ENCODE measurements at places on chromosomes 1 and 21.

DNA sequence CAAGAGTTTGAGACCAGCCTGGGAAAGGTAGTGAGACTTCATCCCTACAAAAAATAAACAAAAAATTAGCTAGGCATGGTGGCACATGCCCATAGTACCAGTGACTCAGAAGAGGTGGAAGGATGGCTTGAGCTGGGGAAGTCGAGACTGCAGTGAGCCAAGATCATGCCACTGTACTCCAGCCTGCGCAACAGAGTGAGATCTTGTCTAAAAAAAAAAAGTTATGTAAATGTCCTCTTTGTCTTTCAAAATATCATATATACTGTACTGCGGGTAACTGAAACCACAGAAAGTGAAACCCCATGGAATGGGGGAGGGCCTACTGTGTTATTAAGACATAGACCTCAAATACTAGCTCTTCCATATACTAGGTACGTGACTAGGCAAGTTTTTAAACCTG lies 20.8 kb downstream of the ACADM start:
- no peak for DNase-seq

- DNase-seq = no peak
Measured at GRCh38 chr1:221698579-221699349, 43.1 kb downstream of the DUSP10 start.

GRCh38 chr1:65255035-65255655 lies 54.2 kb upstream of the DNAJC6 start:
- no peak for DNase-seq

DNA sequence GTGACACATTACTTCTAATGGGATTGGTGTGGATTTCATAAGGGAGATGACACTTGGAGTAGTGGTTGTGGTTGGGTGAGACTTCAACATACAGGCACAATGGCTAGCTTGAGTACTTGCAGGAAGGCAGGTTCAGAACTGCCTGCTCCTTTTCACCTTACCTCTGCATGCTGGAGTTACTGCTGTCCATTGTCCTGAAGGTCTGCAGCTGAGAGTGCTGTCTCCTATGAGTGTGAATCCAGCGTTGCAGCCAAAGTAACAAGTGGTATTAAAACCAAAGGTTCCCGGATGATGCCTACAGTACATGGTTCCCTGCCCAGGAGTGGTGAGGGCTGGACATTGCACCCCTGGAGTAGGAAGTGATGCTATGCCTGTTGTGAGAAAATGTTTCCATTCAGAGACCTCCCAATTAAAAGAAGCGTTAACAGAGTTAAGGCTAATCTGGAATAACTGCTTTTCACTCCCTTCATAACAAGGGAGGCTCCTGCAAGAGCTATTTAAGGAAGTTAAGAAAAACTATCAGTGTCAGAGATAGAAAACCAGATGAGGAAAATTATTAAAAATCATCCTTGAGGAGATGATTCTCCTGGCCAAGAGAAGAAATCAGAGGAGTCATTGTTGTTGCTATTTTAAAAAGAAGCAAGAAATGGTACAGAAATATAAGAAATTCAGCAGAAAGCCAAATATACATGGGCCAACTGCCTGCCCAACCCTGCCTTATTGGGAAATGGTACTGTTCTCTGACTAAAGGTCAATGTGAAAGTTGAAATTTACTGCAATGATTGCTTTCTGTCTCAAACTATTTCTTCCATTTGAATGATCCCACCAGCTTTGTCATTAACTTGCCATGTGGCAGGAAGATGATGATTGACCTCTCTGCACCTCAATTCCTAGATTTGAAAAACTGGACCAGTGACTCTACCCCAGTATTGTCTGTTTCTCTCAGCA lies 9.8 kb upstream of the F5 start:
- no peak for DNase-seq

- no peak for DNase-seq
Measured at GRCh38 chr1:188423073-188423472, 1594.3 kb downstream of the PLA2G4A start.

GRCh38 chr1:5680600-5680999 lies 311.6 kb downstream of the NPHP4 start:
- DNase-seq = no peak

- no peak for DNase-seq
Measured at GRCh38 chr1:18731148-18731547, 100.5 kb downstream of the PAX7 start.

GRCh38 chr1:53130878-53131589 lies 11.4 kb downstream of the SLC1A7 start:
- DNase-seq = no peak

DNA sequence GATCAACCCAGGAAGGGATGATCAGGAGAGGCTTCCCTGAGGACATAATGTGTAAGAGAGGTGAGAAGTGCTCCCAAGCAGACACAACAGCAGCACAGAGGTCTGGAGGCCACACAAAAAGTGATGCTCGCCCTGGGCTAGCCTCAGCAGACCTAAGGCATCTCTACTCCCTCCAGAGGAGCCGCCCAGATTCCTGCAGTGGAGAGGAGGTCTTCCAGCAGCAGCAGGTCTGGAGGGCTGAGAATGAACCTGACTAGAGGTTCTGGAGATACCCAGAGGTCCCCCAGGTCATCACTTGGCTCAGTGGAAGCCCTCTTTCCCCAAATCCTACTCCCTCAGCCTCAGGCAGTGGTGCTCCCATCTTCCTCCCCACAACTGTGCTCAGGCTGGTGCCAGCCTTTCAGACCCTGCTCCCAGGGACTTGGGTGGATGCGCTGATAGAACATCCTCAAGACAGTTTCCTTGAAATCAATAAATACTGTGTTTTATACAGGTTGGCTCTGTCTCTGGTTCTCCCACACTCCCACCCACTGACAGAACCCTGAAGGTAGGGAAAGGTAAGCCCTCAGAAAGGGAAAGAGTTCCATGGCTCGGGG lies 5.0 kb downstream of the GJB3 start:
- no peak for DNase-seq

- no peak for DNase-seq
Measured at GRCh38 chr21:38476385-38476784, 21.9 kb downstream of the ERG start.

GRCh38 chr1:159510229-159510541 lies 25.6 kb downstream of the OR10J5 start:
- no peak for DNase-seq

GRCh38 chr1:109881906-109882287 lies 28.8 kb upstream of the CSF1 start:
- DNase-seq = no peak

- DNase-seq = no peak
Measured at GRCh38 chr1:214418391-214418790, 133.0 kb downstream of the PTPN14 start.

GRCh38 chr1:22247527-22248245 lies 104.8 kb upstream of the WNT4 start:
- DNase-seq = no peak

DNA sequence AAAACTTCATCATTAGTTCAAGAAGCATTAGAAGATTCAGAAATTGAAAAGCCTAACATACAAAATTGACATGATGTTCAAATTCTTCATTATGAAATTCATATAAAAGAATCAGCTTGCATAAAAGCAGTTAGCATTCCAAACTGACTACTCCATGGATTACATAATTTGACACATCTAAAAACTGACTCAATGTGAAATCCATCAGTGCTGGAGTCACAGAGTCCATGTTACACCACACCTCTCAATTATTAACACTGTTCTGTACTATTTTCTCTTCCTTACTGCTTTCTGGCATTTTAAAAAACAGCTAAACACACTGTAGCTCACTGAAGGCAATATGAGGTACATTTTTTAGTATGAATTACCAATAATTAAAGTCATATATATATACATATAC lies 28.0 kb downstream of the ARHGAP29 start:
- no peak for DNase-seq

DNA sequence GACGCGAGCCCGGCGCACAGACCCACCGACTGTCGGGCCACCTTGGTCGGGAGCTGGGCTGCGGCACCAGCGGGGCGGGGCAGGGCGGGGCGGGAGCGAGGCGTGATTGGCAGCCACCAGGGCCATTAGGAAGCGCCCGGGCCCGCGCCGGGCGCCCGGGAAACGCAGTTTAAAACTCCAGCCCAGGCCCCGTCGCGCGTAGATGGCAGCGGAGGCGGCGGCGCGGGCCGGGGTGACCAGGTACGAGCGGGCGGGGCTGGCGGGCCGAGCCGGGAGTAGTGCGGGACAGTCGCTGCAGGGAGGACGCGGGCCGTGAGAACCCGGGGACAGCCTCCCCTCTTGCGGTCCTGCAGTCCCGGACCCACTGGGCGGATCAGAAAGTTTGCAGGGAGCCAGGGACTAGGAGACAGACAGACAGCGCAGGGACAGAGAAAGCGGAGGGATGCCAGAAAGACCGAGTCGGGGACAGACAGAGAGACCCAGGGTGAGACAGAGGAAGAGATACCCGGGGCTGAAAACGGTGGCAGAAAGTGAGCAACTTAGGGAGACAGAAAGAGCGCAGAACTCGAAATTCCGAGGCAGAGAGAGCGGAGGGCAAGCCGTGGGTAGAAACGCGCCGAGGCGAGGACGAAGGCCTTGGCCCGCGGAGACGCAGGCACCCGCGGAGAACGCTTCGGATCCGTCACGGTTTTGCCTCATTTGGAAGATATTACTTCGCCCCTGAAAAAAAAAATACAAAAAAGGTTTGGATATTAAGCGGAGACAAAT lies at the start of gene DMBX1:
TSS of gene DMBX1 (plus strand) at position 199 of the 768 bp plus-strand sequence. CDS start 17,175 bp downstream, outside the sequence.
- no peak for DNase-seq

DNA sequence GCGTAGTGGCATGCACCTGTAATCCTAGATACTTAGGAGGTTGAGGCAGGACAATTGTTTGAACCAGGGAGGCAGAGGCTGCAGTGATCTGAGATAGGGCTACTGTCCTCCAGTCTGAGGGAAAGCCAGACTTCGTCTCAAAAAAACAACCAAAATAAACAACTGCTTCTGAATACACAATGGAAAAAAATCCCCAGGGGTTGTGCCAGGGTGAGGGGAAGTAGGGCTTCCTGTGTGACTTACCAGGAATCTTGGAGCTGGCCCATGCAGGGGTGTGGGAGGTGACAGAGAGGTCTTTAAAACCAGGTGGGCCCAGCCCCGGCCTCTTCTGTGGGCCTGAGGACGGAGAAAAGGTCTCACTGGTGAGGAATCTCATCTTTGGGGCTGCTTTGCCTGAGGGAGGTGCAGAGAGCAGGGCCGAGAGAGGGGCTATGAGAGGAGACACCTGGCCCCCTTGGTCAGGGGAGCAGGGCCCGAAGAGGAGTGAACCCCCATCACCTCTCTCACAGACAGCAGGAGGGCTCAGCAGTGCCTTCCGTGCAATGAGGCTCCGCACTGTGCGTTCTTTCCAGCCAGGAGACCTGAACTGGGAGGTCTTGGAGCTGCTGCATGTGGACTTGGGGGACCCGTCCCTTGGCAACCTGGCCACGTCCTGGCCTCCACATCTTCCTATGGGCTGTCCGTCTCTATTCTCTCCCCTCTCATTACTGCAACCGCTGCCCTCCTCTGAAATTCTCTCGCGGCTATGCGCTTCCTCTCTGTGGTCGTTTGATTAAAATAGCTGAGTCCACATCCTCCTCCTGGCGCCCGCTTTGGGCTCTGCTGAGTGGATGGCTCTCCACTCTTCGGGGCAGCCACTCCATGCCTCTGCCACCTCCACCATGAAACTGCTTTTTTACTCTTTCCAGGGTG lies 10.7 kb downstream of the PLA2G5 start:
- DNase-seq = no peak

- DNase-seq = no peak
Measured at GRCh38 chr1:150564051-150564991, 15.1 kb downstream of the MCL1 start.

- no peak for DNase-seq
Measured at GRCh38 chr1:50611675-50612074, 188.4 kb upstream of the DMRTA2 start.

- no peak for DNase-seq
Measured at GRCh38 chr1:224092601-224093000, 21.3 kb upstream of the FBXO28 start.

GRCh38 chr1:169570172-169570574 lies 16.1 kb downstream of the F5 start:
- DNase-seq = no peak

DNA sequence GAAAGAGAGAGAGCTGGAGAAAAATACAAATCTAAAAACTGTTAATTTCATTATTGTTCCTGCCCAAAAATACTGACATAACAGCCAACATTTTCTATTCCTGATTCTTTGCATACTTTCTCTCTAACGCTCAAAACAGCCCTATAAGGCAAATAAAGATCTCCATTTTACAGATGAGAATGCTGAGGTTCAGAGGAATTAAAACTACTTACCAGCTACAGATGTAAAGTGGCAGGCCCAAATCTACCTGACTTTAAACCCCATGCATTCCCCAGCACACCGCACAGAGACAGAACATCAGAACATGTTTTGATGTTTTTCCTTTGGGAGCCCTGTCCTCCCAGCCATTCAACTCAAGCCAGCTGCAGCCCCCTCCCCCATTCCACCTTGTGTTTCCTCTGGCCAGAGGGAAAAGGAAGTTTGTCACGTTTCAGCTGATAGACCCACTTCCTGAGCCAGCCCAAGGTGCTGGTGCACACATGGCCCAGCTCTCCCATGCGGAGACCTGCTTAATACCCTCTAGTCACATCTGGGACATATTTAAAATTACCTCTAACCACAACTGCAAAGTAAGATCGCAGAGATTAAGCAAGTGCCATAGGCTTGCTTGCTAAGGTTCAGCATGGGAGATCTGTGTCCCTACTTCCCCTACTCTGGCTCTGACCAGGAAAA lies 133.1 kb upstream of the NFIA start:
- no peak for DNase-seq

- DNase-seq = no peak
Measured at GRCh38 chr1:27592232-27592930, 11.6 kb downstream of the AHDC1 start.

DNA sequence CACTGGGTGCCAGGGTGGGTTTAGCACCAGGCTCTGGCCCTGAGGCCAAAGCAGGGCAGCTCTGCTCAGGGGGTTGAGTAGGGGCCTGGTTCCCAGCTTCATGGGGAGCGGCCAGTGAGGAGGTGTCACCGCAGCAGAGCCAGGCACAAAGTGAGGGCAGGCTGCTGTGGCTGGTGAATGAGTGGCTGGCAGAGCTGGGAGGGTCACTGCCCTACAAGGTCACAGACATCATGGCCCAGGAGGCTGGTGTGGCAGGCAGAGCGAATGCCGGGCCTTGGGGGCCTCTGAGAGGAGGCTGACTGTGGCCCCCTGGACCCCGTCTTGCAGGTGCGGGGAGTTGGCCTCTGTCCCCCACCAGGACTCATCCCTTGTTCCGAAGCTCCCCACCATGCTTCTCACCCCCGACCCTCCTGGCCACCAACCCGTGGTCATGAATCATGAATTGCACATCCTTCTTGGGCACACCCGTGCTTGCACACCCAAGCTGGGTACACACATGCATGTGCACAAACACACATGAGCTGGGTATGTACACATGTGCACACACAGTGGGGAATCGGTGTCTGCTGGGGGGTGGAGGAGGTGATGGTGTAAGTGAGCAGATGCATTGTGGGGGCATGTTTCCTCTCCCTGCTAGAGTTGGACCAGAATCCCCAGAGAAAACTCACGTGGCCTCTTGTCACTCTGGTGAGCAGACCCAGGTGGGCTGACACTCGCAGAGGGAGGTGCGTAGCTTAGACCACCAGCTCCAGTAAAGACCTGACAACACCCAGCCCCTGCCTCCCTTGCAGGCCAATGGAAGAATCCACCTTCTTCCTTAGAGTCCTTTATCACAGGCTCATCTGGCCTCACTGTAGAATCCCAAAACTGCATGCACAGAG lies 4.8 kb upstream of the GNB1 start:
- DNase-seq = no peak

All from esophagus squamous epithelium (tissue), 5 donors.